ENCODE measurements at places on chromosomes 1 and 21.

GRCh38 chr1:90435351-90435750 lies 281.8 kb downstream of the BARHL2 start:
- DNase-seq, result no peak

DNA sequence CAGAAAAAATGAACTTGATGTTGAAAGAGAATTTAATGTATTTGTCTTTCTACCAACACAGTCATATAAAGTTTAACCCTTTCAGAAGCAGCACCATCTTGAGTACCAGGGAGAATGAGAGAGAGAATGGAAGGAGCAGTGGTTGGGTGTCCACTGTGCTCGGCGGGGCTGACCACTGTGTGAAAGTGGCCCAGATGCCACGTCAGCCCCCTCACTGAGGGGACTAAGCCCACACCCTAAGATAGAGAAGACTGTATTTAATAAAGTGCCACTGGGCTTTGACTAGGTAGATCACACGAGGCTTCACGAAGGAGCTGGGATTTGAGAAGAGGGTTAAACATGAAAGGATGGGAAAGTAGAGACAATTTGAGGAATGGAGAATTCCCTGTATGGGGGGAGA lies 31.2 kb downstream of the BATF3 start:
- no peak for DNase-seq

GRCh38 chr1:164801246-164801731 lies 242.3 kb downstream of the PBX1 start:
- DNase-seq, result no peak

GRCh38 chr21:44282370-44282769 lies 3.3 kb upstream of the AIRE start:
- no peak for DNase-seq

- DNase-seq, result no peak
Measured at GRCh38 chr1:54540582-54541295, 7.3 kb upstream of the ACOT11 start.

DNA sequence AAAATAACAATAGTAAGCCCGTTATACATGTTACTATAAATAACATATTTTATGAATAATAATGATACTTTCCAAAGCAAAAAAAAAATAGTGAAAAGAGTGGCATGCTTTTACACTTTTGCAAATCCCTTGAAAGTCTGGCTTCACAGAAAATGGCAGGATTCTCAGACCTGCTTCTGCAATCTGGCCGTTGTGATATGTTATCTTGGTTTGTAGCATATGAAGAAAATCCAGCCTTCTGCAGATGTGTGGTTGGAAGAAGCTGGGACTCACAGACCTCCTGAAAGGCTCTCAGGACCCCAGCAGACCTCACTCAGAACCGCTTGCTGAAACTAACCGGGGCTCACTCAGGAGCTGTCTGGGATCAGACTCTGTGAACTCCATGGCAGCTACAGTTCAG lies 256.0 kb upstream of the TMEM51 start:
- no peak for DNase-seq

DNA sequence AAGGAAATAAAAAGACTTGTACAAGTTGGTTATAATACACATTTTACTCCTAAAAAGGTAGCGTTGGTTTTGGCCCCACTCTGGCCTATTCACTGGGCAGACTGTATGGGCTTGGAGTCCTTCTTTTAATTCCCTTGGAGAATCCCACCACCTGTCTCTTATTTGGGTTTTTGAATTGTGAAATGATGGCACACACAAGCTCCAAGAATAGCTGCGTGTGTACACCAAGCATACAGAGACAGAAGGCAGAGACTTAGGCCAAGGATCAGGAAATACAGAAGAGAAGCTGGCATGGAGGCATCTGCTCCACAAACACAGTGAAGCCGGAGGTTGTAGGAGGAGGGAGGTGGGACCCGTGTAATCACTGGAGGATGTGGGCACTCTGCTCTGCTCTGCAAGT lies 29.1 kb downstream of the DDR2 start:
- DNase-seq, result no peak

DNA sequence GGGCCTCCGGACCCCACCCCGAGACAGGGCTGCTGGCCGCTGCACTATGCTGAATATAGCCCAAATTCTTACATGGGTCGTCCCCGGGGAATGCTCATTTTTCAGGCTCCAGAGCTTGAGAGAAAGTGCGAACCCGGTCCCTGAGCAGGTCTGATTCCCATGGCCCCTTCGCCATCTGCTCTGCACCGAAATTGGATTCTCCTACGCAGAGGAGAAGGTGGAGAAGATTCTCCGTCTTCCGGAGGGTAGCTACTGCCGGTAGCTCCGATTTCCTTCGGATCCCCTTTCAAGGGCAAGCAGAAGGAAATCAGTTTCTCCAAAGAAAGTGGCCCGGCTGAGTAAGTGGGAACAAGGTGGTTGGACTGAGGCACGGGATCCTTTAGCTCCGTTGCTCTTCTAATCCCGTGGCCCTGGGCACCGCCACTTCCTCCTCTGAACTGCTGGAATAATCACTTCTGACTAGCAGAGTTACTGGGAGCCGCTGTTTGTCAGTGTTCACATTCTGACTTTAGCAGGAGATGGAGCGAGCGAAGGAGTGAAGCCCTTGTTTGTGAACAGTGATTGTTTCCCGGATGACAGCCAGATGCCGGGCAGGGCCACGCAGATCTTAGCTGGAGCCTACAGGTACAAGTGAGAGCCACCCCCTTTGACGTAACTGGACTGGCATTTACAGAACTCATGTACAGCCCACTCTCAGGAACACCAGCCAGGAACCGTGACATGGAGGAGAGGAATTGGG lies 1.1 kb upstream of the ZNF496 start:
- DNase-seq, result no peak

DNA sequence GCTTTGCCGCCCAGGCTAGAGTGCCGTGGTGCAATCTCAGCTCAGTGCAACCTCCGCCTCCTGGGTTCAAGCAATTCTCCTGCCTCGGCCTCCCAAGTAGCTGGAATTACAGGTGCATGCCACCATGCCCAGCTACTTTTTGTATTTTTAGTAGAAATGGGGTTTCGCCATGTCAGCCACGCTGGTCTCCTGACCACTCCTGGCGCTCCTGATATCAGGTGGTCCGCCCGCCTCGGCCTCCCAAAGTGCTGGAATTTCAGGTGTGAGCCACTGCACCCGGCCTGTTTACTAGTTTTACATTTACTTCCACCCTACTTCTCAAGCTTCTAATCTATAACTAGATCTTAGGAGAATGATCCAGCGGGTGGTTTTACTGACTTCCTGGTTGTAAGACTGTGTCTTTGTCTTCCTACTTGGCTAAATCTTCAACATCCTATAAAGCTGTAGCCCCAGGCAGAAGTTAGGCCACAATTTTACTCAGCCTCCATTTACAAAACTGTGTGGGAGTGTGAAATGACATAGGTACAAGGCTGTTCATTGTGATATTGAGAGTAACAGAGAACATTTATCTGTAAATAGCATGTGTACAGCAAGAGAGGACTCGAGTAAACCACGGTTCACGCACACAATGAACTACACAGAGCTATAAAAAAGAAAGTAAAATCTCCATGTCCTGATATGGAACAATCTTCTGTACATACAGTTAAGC lies 9.6 kb upstream of the POU2F1 start:
- DNase-seq, result no peak

DNA sequence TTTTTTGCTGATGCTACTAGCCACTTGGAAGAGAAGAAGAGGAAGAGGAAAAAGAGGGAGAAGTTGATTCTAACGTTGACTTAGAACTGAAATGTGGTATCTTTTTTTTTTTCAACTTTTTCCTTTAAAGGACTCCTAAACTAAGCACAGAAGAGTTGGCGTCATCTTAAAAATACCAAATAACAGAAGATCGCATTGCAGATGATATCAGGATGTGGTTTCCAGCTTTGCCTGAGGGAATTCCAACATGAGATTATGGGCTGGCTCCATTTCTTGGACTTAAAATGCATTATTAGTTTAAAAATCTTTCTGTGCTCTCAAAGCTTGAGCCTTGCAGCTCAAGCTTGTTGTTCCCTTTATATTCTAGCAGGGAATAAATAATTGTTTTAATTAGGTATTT lies 29.8 kb downstream of the WDR3 start:
- no peak for DNase-seq

- no peak for DNase-seq
Measured at GRCh38 chr1:64176659-64177058, 26.8 kb upstream of the UBE2U start.

DNA sequence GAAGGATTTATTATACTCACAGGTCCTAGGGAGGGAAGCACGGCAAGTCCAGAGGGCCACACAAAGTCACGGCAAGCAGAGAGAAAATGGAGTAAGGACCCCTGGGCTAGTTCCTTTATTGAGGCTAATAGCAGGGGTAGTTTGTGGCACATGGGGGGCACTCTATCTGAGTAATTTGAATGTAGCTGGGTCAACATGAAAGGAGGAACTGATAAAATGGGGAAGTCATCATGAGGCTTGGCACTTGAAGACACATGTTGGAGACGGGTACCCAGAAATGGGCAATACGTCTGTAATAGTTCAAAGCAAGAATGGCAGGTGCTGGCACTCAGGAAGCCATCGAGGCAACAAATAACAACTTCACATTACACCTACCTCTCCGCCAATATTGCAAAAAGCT lies 1136.4 kb downstream of the MRPL39 start:
- no peak for DNase-seq

DNA sequence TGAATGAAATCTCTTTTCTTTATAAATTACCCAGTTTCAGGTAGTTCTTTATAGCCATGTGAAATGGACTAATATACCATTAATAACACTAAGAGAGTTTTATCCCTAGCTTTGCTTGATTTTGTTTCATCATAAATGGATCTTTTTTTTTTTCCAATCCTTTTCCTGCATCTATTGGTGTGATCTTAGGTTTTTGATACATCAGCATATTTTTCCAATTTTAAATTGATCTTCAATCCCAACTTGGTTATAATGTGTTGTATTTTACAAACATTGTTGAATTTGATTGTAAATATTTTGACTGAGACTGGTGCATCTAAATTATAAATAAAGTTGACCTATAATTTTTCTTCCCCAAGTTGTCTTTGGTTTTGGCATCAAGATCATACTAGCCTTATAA lies 4.3 kb upstream of the RTCA start:
- no peak for DNase-seq

GRCh38 chr1:9369964-9370788 lies 77.5 kb downstream of the SPSB1 start:
- no peak for DNase-seq

- DNase-seq, result no peak
Measured at GRCh38 chr1:14113271-14113670, 413.3 kb downstream of the PRDM2 start.

- DNase-seq, result peak; percentile 72
Measured at GRCh38 chr1:117060441-117061317, 553 bp downstream of the TTF2 start.

DNA sequence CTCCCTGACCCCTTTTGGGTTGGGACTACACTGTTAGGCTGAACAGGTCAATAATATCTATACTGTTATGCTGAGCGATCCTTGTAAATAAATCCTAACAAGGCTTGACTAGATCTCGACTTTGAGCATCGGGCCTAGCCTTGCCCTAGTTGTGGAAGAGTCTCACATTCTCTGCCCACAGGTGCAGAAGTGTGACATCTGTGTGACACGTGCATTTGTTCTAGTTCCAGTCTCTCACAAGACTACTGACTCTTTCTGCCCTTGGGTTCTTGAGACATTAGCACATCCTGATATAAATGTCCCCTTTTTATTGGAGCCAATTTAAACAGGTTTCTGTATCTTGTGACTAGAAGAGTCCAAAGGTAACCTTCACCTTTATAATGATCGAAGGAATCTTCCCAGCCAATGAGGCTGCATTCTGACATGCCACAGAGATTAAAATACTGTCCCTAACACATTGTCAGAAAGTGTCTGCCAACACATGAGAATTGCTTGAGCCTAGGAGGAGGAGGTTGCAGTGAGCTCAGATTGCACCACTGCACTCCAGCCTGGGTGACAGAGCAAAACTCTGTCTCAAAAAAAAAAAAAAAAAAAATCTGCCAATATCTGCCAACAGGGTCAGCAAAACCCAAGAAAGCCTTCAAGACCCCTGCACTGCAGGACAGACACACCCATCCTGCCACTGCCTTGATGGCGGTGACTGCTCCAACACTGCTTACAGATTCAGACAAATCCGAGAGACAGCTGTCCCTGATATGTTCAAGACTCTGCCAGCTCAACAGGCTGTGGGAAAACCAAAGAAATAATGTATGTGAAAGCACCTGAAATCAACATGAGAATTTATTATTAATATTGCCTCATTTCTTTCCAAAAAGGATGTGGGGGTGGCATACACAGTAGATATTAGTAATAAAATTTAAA lies 56.5 kb upstream of the PSEN2 start:
- DNase-seq, result no peak

DNA sequence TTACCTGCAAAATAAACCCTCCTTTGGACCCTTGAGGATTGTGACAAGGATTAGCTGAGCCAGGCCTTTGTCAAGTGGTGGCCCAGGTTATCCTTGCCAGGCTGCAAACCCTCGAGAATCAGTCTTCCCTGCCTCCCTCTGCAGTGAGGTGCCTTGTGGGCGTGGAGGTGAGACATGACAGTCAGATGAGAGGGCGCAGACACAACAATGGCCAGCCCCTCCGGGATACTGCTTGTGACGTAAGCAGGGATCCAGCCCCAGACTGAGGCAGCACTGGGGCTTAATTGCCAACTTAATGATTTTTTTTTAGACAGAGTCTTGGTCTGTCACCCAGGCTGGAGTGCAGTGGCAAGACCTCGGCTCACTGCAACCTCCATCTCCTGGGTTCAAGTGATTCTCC lies 104.6 kb downstream of the LAMC2 start:
- no peak for DNase-seq

GRCh38 chr1:46285730-46286477 lies 17.5 kb downstream of the LRRC41 start:
- DNase-seq, result no peak

DNA sequence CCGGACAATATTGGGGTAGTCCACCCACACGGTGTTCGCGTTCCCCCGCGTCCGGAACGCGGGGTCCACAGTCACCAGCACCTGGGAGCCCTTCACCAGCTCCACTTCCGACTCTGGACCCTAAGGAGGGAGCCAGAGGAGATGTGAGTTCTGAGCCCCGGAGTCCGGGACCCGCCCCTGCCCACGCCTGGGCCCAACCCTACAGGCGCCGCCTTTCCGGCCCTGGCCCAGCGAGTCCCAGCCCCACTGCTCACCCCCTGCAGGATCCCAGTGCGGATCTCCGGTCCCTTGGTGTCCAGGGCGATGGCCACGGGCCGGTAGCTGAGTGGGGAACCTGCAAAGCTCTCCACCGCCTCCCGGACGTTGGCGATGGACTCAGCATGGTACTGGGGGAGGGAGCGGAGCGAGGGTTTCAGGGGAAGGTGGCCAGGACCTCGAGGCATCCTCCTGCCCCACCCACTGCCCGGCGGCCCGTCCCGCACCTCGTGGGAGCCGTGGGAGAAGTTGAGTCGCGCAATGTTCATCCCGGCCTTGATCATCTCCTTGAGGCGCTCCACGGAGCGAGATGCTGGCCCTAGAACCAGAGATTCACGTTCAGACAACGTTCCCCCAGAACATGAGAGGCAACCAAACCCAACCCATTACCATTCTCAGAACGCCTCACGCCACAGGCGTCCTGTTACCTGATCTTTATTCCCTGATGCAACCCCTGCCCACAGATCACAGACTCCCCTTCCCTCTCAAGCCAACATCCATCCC lies 5.9 kb downstream of the PKLR start:
- DNase-seq, result no peak

GRCh38 chr1:84442256-84442655 lies 36.8 kb upstream of the RPF1 start:
- peak; percentile 84 for DNase-seq
